ENCODE measurements at places on chromosomes 5 and 9.

- peak; percentile 87 for DNase-seq
These were observed 31.4 kb upstream of the MSX2 start for GRCh38 chr5:174692982-174693422.

- DNase-seq: peak; percentile 79
These were observed 7.6 kb downstream of the ARPC5L start for GRCh38 chr9:124869466-124869985.

GRCh38 chr5:43694027-43694426 is 91.0 kb downstream of the NNT start:
- no peak for DNase-seq

GRCh38 chr9:134490446-134490845 is 151.2 kb upstream of the COL5A1 start:
- no peak for DNase-seq

DNA sequence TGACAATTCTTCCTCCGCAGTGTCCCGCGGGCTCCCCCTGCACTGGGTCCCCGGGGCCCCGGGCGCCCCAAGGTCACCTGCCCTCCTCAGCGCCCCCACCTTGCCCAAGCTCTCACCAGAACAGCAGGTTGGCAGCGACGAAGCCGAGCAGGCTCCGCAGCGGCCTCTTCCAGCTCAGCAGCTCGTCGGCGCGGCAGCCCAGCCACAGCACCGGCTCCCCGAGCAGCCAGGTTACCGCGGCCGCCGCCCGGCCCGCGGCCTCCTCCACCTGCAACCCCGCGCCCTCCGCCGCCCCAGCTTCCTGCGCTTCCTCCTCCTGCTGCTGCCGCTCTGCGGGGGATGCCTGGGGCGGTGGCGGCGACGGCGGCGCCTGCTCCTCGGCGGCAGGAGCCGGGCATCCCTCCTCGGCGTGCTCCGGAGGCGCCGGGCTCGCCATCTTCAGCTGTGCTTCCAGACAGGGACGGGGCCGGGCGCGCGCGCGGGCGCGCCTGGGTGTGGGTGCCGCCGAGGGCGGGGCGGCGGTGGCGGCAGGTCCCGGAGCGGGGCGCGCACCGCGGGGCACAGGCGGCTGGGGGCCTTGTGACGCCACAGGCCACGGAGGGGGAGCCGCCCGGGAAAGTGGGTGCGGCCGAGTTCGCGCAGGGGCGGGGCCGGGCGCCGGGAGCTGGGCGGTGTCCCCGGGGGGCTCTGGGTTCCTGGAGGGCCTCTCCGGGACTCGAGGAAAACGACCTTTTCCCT is at the start of gene RETREG1:
Gene RETREG1, minus strand, starts transcription at position 462 of the 738 bp plus-strand sequence. Its CDS starts 26 bp downstream, at position 436.
- DNase-seq: peak; percentile 85

DNA sequence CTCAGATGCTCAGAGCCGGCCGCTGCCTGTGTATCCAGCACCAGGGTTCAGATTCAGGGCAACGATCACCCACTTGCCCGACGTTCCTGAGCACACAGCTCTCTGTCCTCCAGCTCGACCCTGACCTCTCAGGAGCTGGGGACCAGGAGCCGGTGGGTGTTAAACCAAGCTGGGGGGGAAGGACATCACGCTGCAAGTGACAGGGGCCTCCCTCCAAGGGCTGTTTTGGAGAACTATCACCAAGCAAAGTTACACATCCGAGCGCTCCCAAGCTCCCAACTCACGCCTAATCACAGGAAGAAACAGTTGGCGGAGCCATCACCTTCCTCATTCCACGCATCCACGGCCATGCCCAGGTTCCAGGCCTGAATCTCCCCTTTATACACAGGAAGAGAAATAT is 51.5 kb upstream of the ZNF354A start:
- no peak for DNase-seq

GRCh38 chr9:92385953-92386352 is 18.4 kb downstream of the OGN start:
- DNase-seq: no peak

DNA sequence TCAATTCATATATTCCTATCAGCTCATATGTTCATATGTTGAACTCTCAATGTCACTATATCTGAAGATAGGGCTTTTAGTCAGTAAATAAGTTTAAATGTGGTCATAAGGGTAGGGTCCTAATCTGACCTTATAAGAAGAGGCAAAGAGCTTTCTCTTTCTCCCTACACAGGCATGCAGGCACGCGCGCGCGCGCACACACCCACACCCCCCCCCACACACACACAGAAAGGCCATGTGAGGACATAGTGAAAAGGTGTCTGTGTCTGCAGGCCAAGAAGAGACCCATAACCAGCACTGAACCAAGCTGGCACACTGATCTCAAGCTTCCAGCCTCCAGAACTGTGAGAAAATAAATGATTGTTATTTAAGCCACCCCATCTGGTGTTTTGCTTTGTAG is 76.0 kb downstream of the PDE4D start:
- DNase-seq: no peak

GRCh38 chr5:156834916-156835315 is 15.2 kb upstream of the PPP1R2B start:
- no peak for DNase-seq

GRCh38 chr5:57750282-57750681 is 267.7 kb upstream of the ACTBL2 start:
- DNase-seq: no peak

GRCh38 chr5:87164409-87164808 is 103.3 kb upstream of the RASA1 start:
- DNase-seq: no peak

- DNase-seq: no peak
These were observed 7.3 kb downstream of the CCDC112 start for GRCh38 chr5:115289104-115289503.

DNA sequence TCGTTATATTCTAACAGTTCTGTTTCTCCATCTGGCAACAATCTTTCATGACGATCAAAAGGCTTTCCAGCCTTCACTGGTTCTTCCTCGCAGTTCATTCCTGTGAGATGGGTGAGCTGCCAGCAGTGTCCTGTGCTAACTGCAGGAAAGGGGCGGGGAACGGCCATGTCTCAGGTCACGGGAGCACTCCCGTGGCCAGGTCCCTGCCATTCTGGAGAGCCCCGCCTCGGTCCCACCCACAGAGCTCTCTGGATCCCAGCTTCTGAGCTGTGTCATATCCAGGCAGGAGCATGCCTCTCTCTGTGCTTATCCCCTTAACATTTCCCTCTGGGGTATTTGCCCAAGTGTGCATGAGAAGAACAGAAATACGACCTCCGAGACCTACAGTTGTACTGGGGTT is 297.8 kb upstream of the IRX2 start:
- no peak for DNase-seq

- DNase-seq: peak; percentile 89
These were observed 831 bp downstream of the INPP5E start for GRCh38 chr9:136438548-136439480.

GRCh38 chr5:133830281-133830680 is 138.1 kb downstream of the C5orf15 start:
- DNase-seq: no peak

DNA sequence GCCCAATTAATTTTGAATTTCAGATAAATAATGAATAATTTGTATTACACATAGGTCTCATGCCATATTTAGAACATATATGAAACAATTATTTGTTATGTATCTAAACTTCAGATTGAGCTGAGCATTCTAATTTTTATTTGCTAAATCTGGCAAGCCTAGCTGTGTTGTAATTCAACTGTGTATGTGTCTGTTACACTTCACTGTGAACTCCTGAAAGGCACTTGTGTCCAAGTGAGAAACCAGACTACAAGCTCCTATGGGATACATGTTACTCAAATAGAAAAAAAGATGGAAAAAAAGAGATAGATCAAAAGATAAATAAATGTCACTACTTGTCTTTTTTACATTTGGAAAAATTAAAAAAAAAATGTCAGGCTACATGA is 56.5 kb upstream of the ANKRD55 start:
- no peak for DNase-seq

DNA sequence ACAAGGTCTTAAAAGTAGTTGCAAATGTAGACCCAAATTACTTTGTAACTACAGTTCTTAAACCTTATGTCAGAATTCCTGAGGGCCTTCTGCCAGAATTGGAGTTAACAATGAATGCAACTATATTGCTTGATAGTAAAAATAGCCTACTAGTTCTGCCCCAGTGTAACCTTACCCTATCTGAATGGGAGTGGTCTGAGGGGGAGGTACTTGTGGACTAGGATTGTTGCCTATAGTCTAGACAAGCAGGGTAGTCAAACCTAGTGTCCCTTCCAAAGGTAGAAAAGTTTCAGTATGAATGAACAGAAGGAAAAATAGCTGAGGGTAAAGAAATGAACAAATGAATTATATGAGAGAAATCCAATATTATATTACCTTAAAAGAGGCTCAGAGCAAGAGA is 242.2 kb downstream of the PJA2 start:
- no peak for DNase-seq

GRCh38 chr9:120711354-120711753 is 2.9 kb downstream of the MEGF9 start:
- peak; percentile 16 for DNase-seq

DNA sequence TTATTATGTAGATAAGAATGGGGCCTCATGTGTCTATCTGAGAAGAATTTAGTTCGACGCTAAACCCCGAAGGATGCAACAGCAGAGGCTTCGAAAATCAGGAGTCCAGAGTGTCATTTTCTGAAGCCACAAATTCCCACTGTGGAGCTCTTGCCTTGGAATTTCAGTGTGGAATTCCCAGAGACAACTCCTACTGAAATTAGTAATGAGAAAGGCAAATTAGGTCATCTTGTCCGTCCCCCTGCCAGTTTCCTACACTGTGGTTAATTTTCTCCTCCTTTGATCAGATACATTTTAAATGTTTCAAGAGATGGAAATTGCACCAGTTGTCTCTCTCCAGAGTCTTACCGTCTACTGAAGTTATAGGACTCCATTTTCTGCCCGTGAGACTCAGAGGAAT is 633.6 kb downstream of the BNC2 start:
- no peak for DNase-seq

DNA sequence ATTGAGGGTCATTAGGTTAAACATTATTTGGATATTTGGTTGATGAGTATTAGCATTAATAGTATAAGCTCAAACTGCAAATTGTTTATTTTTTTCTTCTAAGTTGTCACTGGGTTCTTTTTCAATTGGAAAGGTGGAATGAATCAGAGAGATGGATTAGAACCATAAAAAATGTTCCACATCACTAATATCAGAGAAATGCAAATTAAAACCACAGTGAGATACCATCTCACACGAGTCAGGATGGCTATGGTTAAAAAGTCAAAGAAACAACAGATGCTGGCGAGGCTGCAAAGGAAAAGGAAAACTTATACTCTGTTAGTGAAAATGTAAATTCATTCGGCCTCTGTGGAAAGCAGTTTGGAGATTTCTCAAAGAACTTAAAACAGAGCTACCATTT is 122.8 kb downstream of the CCDC192 start:
- DNase-seq: no peak

DNA sequence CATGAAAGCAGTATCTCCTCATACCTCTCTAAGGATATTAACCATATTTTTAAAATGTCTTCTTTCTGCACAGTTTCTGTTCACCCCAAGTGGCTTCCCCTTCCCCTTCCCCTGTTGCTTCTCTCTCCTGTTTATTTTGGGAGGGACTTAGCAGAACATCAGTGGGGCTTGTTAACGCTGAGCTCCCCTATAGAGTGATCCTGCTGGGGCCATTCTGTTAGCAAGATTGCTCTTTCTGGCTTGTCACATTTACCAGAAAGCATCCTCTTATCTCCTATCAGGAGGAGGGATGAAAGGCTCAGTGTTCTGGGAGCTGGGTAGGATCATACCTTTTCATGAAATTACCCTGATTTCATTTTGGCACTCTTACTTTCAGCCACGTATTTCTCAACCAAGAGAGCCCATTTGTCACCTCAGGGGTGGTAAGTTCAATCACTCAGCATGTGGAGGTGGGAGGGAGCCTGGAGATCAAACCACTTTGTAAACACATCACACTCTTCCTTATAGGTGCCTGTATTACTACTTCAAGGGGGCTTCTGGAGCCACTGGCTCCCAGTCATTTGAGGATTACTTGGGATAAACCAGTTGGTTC is 16.7 kb downstream of the NXNL2 start:
- peak; percentile 66 for DNase-seq

- DNase-seq: no peak
These were observed 1.8 kb downstream of the UBAP2 start for GRCh38 chr9:34046784-34047379.

GRCh38 chr9:133207540-133208170 is 1.4 kb downstream of the OBP2B start:
- DNase-seq: no peak

- peak; percentile 70 for DNase-seq
These were observed 666.4 kb upstream of the ZNF608 start for GRCh38 chr5:125412561-125413495.

DNA sequence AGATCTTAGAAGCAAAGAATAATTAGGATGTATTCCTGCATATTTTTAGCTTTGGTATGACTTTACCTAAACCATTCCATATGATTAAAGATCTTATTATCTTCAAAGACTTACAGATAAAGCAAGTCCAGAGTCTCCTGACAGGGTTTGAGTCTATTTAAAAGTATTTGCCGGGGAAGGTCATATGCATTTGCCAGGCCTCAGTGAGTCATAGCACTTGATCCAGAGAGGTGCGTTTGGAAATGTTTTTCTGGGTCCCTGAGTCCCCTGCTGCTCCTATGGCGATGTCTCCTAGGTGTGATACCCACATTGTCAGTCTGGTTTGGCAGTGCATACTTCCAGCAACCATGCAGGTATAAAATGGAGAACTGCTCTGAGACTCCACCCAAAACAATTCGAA is 217.0 kb downstream of the FBXL7 start:
- peak; percentile 4 for DNase-seq

DNA sequence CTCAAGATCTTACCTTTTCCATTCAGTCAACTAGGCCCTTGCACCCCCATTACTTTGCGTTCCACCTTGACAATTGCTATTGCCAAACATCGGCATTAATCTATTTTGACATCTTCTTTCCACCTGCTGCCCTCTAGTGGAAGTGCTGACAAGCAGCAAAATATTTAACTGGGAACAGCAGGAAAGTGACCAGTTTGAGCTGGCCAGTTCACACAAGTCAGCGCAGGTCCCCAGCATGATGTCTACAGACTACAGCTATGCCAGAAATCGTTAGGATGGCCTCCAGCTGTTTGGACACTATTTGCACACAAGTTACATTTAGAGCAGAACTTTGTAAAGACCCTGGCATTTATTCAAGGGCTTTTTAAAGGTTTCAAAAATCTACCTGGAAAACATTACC is 160.1 kb downstream of the GHR start:
- DNase-seq: peak; percentile 70

Data from H7 (cell line).